ENCODE measurements at places on chromosomes 1 and 21. TPM values are rescaled to one million over a fixed set of nuclear protein-coding genes. Genes with fewer than 3 reads are reported as not detected.

GRCh38 chr1:211928290-211928801 lies 97.8 kb upstream of the LPGAT1 start:
- H3K27me3 ChIP-seq, result peaks cover 11% of the 10 kb centered on the region
- H3K27ac ChIP-seq, result no peak overlapping the region
- DNase-seq, result no peak
- no peak overlapping the region for H3K4me3 ChIP-seq
- H3K36me3 ChIP-seq, result no peaks in the 10 kb centered on the region
- H3K4me1 ChIP-seq, result peaks cover under 1% of the 10 kb centered on the region

- H3K4me1 ChIP-seq, result peaks cover 54% of the 10 kb centered on the region
- H3K27me3 ChIP-seq, result no peaks in the 10 kb centered on the region
- peaks cover 48% of the 10 kb centered on the region for H3K36me3 ChIP-seq
- H3K27ac ChIP-seq, result no peak overlapping the region
These were observed 88.8 kb downstream of the JAK1 start for GRCh38 chr1:64877598-64877997.

DNA sequence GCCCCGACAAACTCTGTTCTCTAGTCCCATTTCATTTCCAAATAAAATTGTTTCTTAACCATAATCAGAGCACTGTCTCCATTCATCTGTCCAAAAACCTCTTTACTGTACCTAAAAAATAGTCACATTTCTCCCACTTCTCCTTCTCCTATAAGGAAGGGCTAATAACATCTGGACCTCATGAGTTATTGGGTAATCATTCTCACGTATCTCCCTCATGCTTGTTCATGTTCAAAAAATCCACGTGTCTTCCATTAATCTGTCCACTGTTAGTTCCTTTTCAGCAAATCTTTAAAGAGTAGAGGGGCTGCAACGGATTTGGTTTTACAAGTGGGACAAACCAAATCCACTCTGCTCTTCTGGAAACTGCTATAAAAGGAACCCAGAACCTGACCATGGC lies 1418.8 kb downstream of the MRPL39 start:
- H3K27me3 ChIP-seq, result no peaks in the 10 kb centered on the region
- DNase-seq, result no peak
- no peak overlapping the region for H3K27ac ChIP-seq
- H3K4me1 ChIP-seq, result no peaks in the 10 kb centered on the region
- no peak overlapping the region for H3K4me3 ChIP-seq

- DNase-seq, result no peak
- H3K27me3 ChIP-seq, result peaks cover 4% of the 10 kb centered on the region
- H3K4me3 ChIP-seq, result no peak overlapping the region
- H3K27ac ChIP-seq, result no peak overlapping the region
These were observed 228.8 kb upstream of the KAZN start for GRCh38 chr1:14369526-14370213.

- H3K27ac ChIP-seq, result peak overlapping the region; percentile 85
- peak; percentile 74 for DNase-seq
- H3K4me3 ChIP-seq, result no peak overlapping the region
- H3K36me3 ChIP-seq, result peaks cover 1% of the 10 kb centered on the region
- H3K4me1 ChIP-seq, result peaks cover 70% of the 10 kb centered on the region
- H3K27me3 ChIP-seq, result no peaks in the 10 kb centered on the region
These were observed 2.4 kb upstream of the IFNLR1 start for GRCh38 chr1:24189528-24189927.

DNA sequence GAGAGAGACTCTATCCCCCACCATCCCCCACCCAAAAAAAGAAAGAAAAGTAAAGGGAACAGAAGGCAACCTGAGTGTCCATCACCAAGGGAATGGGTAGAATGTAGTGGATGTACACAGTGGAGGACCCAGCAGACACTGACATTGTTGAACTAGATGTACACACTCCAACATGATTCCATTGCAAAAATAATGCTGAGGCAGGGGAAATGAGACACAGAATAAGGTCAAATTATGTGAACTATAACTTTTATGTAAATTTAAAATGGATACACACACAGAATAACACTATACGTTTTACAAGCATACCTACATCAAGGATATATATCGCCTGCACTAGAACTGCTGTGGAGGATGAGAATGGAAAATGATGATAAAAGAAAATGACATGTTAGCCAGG lies 34.8 kb downstream of the PTAFR start:
- H3K4me1 ChIP-seq, result peaks cover 21% of the 10 kb centered on the region
- no peak overlapping the region for H3K27ac ChIP-seq
- peaks cover 11% of the 10 kb centered on the region for H3K27me3 ChIP-seq
- H3K36me3 ChIP-seq, result no peaks in the 10 kb centered on the region

Gene DPH5
- total RNA-seq, result 77.4 TPM

Gene LUZP1
- 16.0 TPM for total RNA-seq

- no peaks in the 10 kb centered on the region for H3K4me1 ChIP-seq
- H3K4me3 ChIP-seq, result no peak overlapping the region
- no peaks in the 10 kb centered on the region for H3K27me3 ChIP-seq
- no peak overlapping the region for H3K27ac ChIP-seq
- H3K36me3 ChIP-seq, result no peaks in the 10 kb centered on the region
These were observed 28.6 kb downstream of the KIF26B start for GRCh38 chr1:245183429-245183828.

- H3K27ac ChIP-seq, result no peak overlapping the region
- peaks cover 2% of the 10 kb centered on the region for H3K27me3 ChIP-seq
- no peaks in the 10 kb centered on the region for H3K36me3 ChIP-seq
- H3K4me1 ChIP-seq, result no peaks in the 10 kb centered on the region
These were observed 123.1 kb downstream of the MATN1 start for GRCh38 chr1:30600258-30600657.

- H3K4me1 ChIP-seq, result peaks cover 75% of the 10 kb centered on the region
- peak overlapping the region; percentile 79 for H3K27ac ChIP-seq
- H3K36me3 ChIP-seq, result peaks cover 43% of the 10 kb centered on the region
- no peak for DNase-seq
- peaks cover 3% of the 10 kb centered on the region for H3K27me3 ChIP-seq
These were observed 35.9 kb upstream of the ATP5PO start for GRCh38 chr21:33951276-33952178.

DNA sequence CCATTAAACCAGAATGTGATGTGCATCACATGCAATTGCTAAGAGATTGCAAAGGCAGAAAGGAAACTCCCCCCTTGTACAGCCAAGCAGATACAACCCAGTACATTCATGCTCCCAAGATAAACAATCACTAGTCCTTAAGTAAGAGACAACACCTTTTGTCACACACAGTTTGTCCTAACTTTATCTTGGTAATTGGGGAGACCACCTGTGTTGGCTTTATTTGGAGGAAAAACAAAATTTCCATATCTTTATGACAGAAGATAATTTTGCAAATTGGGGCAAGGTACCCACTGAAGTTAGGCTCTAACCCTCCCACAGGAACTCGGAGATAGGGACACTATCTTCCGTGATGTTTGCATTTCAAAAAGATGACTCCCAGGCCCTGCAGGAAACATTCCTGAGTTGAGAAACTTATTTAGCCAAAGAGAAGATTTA lies 175.0 kb upstream of the TNR start:
- peaks cover 31% of the 10 kb centered on the region for H3K36me3 ChIP-seq
- H3K4me3 ChIP-seq, result no peak overlapping the region
- H3K27ac ChIP-seq, result no peak overlapping the region
- no peaks in the 10 kb centered on the region for H3K27me3 ChIP-seq

- no peak for DNase-seq
- no peaks in the 10 kb centered on the region for H3K36me3 ChIP-seq
- no peak overlapping the region for H3K27ac ChIP-seq
These were observed 20.7 kb downstream of the IRF2BP2 start for GRCh38 chr1:234589064-234589800.

- peaks cover 50% of the 10 kb centered on the region for H3K4me1 ChIP-seq
- H3K36me3 ChIP-seq, result peaks cover 6% of the 10 kb centered on the region
- peak overlapping the region; percentile 88 for H3K4me3 ChIP-seq
These were observed 51.0 kb upstream of the ASPM start for GRCh38 chr1:197197430-197197997.

GRCh38 chr1:167674156-167674555 lies 44.1 kb downstream of the RCSD1 start:
- H3K27ac ChIP-seq, result peak overlapping the region; percentile 16
- peaks cover 48% of the 10 kb centered on the region for H3K36me3 ChIP-seq
- no peaks in the 10 kb centered on the region for H3K27me3 ChIP-seq
- peaks cover 47% of the 10 kb centered on the region for H3K4me1 ChIP-seq
- DNase-seq, result no peak

DNA sequence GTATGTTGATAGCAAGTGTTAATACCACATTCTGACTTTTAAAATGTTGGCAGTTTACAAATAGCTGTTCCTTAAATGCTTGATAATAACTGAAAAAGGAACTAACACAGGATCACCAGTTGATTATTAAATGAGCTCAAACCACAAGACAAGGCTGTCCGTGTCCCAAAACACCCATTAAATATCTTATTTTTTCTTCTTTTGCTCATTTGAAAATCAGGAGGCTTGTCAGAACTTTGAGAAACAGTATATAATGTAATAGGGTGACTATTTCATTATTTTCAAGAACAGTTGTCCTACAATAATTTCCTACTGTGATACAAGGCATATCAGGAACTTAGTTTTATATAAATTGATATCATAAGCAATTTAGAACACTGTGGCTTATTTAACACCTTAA lies 2.7 kb downstream of the CDKN2C start:
- no peak overlapping the region for H3K4me3 ChIP-seq
- peaks cover 26% of the 10 kb centered on the region for H3K4me1 ChIP-seq
- H3K36me3 ChIP-seq, result peaks cover 7% of the 10 kb centered on the region
- H3K27me3 ChIP-seq, result peaks cover 12% of the 10 kb centered on the region

DNA sequence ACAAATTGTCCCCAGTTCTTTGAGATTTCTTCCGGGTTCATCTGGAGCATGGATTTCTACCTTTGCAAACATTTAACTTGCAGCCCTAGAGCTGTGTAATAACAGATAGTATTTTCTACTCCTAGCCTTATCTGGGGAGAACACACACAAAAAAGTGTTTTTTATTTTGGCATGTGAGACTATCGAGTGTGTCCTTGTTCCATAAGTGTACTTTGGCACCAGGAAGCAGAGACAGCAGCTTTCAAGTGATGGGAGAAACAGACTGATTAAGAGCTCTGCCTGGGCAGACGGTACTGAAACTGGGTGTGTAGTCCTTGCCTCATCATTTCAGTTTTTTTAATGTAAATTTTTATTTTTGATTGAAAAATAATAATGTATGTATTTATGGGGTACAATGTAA lies 297.4 kb downstream of the ST6GALNAC3 start:
- no peak overlapping the region for H3K4me3 ChIP-seq
- no peaks in the 10 kb centered on the region for H3K36me3 ChIP-seq
- no peaks in the 10 kb centered on the region for H3K4me1 ChIP-seq

Gene NTRK1
- 25.9 TPM for total RNA-seq

DNA sequence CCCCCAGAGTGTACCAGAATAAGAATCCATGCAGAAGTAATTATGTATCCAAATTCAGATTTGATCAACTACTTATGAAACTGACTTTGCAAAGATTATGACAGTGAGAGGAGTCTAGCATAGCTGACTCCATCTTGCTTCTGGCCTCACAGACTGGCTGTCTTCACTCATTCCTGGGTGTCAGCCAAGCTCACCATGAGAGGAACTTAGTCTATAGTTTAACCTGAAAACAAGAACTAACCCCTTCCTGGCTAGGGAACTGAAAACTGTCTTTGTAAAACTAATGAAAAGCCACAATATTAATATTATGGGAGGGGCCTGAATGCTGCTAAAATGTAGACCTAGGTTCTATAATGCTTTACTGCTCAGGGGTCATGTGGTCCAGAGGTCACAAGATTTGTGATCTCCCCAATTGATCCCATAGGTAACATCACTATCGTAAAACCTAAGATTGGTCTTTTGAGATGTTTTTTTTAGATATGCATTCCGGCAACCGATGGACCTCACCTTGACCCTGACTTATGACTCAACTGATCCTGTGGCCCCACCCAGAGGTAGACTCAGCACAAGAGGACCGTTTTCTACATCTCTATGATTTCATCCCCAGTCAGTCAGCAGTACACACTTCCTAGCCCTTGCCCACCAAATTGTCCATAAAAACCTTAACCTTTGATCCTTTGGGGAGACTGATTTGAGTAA lies 55.2 kb downstream of the ATP1B1 start:
- DNase-seq, result no peak
- no peaks in the 10 kb centered on the region for H3K36me3 ChIP-seq
- no peak overlapping the region for H3K27ac ChIP-seq
- H3K27me3 ChIP-seq, result no peaks in the 10 kb centered on the region
- no peak overlapping the region for H3K4me3 ChIP-seq
- peaks cover 6% of the 10 kb centered on the region for H3K4me1 ChIP-seq

DNA sequence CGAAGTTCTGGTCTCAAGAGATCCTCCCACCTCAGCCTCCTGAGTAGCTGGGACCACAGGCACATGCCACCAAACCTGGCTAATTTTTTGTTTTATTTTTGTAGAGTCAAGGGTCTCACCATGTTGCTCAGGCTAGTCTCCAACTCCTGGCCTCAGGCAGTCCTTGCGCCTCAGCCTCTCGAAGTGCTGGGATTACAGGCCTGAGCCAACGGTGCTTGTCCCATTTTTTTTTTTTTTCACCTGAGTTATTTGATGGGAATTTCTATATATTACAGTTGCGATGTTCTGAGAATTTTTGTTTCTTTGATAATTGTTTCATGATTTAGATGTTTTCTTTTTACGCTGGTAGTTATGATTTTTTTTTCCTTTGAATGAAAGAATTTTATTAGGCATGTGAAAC lies 2.5 kb downstream of the RABGAP1L start:
- H3K27me3 ChIP-seq, result no peaks in the 10 kb centered on the region
- peaks cover 14% of the 10 kb centered on the region for H3K36me3 ChIP-seq
- DNase-seq, result peak; percentile 14
- H3K27ac ChIP-seq, result no peak overlapping the region
- peaks cover 68% of the 10 kb centered on the region for H3K4me1 ChIP-seq
- H3K4me3 ChIP-seq, result peak overlapping the region; percentile 48

Gene PCP4L1
- total RNA-seq, result 0.18 TPM

Gene MROH9
- not detected for total RNA-seq

DNA sequence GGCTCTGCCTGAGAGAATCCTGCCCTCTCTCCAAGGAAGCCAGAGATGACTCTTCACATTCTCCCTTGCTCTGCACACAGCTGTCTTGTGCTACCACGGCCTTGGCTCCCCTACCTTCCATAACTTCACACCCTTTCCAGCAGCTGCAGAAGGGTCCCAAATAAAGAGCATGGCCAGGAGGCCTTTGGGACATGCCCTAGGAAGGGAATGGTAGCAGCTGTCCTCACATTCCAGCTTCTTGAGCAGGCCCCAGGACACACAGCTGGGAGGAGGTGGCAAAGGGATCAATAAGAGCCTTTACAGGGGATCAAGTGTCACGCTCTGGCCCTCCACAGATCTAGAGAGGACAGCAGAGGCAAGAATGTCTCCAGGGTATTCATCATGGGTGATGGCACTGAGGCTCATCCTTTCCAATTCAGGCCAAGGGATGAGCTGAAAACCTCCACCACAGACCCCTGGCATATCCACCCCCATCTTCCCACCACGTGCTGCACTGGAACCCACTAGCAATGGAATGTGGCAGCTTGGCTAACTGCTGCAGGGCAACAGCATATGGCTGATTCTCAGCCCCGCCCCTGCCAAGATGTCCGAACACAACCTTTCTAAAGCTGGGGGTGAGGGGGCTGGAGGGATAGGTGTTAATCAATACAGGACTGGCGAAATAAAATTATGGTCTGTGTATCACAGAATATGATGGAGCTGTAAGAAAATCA lies 17.8 kb upstream of the RAB29 start:
- no peak for DNase-seq
- H3K27ac ChIP-seq, result no peak overlapping the region
- no peaks in the 10 kb centered on the region for H3K27me3 ChIP-seq
